ENCODE measurements at places on chromosomes 1 and 21.

DNA sequence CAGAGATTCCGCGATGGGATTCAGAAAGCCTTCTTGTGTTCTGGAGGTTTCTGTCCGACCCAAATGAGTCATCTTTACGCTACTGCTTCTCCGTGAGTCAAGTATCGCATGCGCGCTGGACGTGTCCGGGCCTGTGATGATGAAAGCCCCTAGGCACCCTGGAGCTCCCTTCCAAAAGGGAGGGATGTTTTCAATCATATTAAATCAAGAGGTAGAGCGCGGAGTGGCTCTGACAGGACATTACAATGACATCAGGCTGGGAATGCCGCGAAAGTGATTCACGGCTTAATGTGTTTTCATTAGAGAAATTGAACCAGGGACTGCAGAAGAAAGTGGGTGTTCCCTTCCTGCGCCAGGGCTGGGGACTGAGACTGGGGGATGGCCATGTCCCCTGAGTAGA lies 48.5 kb downstream of the AJAP1 start:
- DNase-seq = no peak

DNA sequence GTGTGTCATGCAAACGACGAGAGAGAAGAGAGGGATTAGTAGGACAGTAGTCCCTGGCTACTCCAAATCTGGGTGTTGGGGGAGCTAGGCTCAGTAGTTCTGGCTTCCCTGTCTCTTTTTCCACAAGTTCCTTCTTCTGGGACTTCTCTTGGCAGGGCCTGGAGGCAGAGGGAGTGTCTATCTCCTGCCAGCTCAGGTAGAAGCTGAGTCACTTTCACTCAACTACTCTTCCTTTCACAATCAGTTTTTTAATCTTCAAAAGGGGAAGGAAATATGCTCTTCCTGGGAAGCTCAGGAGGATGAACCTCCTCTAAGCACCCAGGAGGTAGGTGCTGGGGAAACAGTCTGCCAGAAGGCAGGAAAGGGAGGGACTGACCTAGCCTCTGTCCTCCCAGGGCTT lies 35.2 kb upstream of the MAGOH start:
- DNase-seq = no peak

DNA sequence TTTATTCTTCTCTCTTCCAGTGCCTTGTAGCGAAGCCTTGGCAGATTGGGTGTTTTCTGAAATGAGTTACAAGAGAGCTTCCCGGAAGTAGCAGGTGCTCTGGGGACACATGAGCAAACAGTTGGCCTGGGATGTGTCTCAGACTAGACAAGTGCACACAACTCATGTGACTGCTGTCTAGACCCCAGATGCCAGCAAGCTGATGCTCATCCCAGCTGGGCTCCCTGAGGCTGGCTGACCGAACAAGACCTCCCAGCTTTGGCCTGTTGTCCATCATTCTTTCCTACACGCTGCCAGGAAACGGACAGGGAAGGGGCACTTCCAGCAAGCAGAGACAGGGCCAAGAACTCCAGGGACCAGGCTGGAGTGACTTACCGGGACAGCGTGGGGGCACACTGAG lies 18.7 kb upstream of the CSF1 start:
- DNase-seq = no peak

- no peak for DNase-seq
Measured at GRCh38 chr1:216111842-216112241, 311.4 kb downstream of the USH2A start.

DNA sequence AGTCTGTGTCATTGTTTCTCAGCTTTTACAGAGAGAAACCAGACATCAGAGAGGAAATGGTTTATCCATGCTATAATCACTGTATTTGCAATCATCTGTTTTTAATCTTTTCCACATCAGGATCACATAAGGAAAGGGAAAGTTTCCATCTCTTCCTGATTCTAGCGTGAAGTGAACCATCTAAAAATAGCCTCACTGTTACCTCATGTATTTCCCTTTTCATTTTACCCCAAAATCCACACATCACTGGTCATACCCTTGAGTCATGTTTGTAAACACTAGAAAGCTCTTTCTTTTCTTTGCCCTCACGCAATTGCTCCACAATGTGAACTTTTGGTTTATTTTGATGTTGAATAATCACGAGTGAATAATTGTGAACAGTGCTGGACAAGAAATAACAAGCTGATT lies 146.0 kb downstream of the PLA2G4A start:
- no peak for DNase-seq

DNA sequence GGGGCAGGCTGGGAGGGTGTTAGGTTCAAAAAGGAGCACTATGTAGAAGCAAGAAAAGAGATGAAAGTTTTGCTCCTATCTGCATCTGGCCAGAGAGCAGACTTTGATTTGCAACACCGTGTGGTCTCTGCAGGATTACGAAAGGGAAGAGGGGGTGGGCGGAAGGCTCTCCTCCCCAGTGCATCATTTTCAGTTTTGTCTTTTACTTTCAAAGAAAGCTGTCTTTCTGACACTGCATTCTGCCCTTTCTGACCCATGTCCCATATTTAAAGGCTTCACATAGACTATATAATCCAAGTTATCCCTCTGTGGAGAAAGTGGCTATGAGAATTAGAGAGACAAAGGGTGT lies 126.5 kb downstream of the RHOU start:
- no peak for DNase-seq

- no peak for DNase-seq
Measured at GRCh38 chr1:44673675-44674112, 587 bp downstream of the TMEM53 start.

- no peak for DNase-seq
Measured at GRCh38 chr1:145855426-145855948, 3.4 kb downstream of the PIAS3 start.

DNA sequence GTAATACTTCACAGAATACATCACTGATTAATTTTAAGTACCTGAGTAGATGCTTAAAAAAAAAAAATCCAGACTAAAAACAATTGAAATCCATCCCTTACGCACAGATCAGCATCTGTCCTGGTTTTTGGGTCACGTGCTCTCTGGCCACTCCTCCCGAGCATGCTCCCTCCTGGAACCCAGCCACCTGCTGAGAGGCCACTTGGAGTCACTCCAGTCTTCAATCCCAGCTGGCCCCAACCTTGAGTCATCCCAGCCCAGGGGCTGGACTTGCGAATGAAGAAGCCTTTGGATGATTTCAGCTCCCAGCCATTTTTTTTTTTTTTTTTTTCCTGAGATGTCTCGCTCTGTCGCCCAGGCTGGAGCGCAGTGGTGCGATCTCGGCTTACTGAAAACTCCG lies 8.9 kb downstream of the MAP1LC3C start:
- DNase-seq = peak; percentile 94

DNA sequence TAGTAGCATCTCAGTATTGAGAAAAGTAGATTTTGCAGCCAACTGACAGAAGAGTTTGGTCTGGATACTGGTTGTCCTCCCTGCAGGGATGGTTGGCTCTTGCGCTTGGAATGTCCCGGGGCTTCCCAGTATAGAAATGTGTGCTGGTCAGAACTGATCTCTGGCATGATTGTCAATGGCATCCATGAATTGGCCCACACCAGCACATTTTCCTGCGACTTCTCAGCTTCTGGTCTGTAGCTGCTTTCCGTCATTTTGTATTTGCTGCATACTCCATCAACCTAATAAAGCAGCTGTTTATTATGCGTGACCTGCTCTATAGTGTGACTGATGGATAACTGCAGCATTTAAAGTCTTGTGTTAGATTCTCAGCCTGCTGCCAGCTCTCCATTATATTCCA lies 203.7 kb downstream of the S1PR1 start:
- no peak for DNase-seq

DNA sequence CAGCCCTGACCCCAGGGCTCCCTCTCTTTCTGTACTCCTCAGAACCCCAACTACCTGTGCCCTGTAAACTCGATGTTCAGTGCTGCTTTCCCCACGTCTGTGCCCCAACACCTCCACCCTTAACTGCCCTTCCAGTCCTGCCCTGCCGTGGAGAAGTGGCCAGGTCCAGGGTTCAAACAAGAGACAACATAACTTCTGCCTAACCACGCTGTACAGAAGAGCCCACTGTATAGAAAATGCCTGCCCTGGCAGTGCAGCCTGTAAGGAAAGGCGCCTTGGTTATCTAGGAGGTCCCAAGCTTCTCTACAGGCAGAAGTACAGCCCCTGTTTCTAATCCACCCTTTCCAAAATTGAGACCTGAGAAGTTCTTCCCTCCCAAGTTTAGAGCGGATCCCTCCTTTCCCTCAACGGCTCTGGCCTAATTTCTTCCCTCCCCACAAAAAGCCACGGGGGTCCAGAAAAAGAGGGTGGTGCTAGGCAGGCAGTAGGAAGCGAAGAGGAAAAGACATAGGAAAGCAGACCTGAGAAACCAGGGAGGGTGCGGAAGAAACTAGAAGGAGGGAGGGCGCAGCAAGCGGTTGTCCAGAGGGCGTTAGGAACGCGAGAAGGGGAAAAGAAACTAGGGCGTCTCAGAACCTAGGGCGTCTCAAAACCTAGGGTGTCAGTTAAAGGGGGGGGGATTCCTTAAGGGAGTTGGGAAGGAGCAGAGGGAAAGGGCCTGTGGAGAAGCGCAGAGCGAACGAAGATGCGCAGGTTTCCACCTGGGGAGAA lies 3.2 kb downstream of the DMRTA2 start:
- DNase-seq = no peak

GRCh38 chr1:188295157-188295556 lies 1466.4 kb downstream of the PLA2G4A start:
- DNase-seq = no peak

GRCh38 chr1:224387302-224387912 lies 30.7 kb downstream of the CNIH4 start:
- DNase-seq = no peak

DNA sequence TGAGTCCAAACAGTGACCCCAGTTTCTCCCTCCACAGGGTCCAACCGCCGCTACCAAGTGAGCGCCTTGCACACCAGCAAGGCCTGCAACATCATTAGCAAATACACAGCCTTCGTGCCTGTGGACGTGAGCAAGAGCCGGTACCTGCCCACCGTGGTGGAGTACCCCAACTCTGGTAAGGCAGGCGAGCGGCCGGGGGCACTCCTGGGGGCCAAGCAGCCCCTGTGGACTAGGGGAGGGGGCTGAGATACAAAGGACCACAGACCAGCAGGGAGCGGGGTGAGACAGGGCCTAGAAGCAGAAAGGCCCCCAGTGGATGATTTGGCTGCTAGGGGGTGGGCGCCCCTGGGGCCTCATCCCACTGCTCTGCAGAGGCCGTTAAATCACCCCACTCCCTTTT lies 54.7 kb downstream of the VWA5B1 start:
- DNase-seq = no peak

- no peak for DNase-seq
Measured at GRCh38 chr1:67599085-67599484, 85.9 kb upstream of the GADD45A start.

DNA sequence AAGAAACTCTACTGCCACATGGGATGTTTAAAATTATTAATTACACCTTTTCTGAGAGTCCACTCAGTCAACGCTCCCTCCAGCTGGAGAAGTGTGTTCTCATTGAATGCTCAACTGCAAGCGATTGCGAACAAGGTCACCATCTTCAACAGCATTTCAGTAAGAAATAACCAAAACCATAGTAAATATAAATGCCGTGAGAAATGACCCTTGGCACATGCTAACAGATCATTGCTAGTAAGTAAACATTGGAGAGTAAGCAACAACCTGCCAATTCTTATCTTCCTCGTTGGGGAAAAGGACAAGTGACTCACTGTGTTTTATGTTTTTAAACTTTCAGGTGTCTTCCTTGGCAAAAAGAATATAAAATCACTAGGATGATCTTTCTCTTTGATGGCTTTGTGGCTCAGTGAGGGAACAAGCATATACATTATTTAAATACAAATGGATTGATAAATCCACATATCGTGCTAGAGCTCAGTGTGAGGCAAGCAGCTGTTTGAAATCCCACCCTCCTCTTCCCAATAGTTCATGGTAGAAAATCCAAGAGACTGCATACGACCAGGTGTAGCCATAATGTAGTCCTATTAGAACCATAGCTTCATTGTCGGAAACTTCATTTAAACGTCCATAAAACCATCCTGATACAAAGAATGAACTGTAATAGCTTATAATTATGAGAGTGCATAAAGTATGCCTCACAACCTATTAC lies 214.6 kb downstream of the GRIK1 start:
- DNase-seq = no peak

GRCh38 chr1:33986390-33987095 lies 122.7 kb downstream of the HMGB4 start:
- DNase-seq = no peak

- no peak for DNase-seq
Measured at GRCh38 chr1:9731561-9731960, 80.0 kb downstream of the PIK3CD start.

DNA sequence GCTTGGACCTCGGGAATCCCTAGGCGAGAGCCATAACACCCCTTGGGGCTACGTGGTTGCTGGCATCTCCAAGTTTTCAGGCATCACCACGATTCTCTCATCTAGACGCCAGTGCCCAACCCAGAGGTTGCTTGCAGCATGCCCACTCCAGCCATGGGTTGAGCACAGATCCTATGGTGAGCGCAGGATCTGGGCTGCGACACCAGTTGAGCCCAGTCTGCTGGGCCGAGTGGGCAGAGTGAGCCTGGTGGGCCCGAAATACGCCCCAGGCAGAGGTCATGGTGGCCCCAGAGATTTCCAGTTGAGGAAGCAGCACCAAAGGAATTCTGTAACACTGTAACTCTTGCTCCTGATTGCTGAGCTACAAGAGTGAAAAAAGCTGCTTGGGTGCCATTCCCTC lies 46.1 kb upstream of the GRIK1 start:
- DNase-seq = no peak

DNA sequence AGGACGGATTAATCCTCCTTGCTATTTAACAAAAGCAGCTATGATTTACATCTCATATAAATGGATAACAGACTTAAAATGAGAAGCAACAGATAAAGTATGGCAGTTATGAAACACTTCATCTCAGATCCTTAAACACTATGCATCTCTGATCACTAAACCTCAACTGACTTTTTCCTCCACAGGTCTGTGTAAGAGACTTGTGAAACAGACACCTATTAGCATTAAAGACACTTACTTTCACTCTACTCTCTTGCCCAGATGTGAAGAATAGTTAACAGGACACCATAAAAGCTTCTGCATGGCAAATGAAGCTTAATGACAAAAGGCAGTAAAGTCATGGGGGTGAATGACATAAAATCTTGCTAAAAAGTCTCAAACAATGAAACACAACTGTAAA lies 6.2 kb downstream of the LIN9 start:
- no peak for DNase-seq
